ENCODE measurements at places on chromosomes 3 and 15.

- DNase-seq = no peak
Measured at GRCh38 chr3:58082047-58082446, 73.8 kb downstream of the FLNB start.

DNA sequence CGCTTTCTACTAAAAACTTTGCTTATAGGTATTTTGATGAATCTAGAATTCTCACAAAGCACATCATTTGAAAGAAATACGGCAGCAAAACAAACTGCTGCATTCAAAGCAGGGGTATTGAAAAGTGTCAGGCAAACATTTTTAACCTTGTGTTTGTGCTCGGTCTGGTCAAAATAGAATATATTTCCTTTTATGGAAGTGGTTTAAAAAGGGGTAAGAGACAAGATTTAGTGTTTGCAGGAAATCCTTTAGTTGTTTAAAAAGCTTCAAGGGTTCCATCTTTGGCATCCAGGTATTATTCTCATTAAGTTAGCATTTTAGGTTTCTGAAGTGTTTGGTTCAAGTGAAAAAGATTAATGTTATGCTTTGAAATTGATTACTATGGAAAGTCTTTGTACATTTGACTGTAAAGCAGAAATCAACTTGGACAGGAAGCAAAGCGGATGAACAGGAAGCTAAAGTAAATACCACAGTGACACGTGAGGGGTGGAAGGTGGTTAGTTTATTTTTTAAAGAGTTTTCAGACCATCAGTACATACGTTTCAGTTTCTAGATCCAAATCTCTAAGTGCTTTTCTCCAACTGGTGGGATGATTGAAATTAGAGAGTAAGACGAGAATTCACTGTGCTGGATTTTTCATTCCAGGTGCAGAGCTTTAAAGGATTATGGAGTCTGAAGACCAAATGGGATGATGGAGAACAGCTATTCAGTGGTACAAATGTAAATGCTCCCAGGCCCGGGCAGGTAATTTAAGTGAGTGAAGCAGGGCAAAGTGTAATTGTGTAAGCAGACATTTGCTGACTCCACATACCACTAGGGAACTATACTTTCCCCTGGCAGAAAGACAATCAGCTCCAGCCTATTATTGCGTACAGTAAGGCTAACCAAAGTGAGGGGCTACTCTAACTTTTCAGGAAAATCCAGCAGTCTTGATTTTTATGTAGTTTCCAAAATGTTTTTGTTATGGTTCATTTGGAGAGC is 341.8 kb upstream of the TBL1XR1 start:
- DNase-seq = no peak

- no peak for DNase-seq
Measured at GRCh38 chr3:149486726-149487125, 12.2 kb downstream of the TM4SF4 start.

DNA sequence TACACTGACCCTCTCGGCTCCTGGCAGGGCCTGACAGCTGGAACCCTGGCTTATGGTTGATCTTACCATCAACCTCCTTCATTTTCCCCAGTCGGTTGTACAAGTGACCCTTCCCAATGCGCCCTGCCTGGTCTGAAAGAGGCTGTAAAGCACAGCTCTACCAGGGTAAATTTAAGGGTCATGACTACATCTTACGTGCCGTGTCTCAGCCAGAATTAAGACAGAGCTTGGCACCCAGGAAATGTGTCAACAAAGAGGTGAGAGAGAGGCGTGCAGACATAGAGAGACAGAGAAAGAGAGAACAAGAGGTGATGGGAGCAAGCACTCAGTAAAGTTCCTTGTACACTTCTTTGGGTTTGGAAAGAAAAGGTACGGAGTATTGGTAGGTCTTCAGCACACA is 28.8 kb downstream of the HOMER2 start:
- DNase-seq = no peak

DNA sequence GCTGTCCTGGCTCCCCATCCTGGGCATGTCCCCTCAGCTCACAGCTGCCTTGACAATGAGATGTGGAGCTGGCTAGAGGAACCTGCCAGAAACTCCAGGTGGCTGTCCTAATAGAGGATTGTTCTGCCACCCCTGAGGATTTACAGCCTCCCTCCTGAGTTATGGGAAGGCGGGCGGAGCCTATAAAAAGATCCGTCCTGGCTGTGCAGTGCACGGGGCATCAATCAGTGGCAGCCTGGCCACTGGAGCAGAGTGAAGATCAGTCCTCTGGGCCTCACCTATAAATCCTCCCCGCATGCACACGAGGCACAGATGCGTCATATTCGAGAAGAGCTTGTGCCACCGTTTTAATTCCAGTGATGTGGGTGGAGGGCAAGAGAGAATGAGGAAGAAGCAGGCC is 90.0 kb downstream of the MEGF11 start:
- DNase-seq = no peak

- DNase-seq = no peak
Measured at GRCh38 chr3:156744631-156745030, 70.2 kb downstream of the TIPARP start.

GRCh38 chr3:187084126-187084525 is 55.2 kb downstream of the RPL39L start:
- DNase-seq = no peak

- no peak for DNase-seq
Measured at GRCh38 chr3:15276028-15276724, 56.2 kb downstream of the SH3BP5 start.

DNA sequence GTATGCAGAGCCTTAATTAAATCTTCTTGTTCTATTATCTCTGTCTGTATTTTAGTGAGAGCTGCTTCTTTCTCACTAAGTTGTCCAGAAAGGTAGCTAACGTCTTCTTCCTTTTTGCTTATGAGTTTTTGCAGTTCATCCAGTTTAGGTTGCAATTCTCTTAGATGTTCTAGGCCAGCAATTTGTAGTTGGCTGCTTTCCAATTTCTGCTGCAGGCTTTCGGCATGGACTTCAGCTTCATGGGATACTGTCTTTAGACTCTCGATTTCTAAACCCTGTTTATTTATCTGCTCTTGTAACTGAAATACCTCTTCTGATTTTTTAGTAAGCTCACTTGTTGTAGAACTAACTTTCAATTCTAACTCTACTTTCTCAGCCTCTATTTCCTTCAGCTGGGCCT is 35.5 kb upstream of the HCLS1 start:
- no peak for DNase-seq

DNA sequence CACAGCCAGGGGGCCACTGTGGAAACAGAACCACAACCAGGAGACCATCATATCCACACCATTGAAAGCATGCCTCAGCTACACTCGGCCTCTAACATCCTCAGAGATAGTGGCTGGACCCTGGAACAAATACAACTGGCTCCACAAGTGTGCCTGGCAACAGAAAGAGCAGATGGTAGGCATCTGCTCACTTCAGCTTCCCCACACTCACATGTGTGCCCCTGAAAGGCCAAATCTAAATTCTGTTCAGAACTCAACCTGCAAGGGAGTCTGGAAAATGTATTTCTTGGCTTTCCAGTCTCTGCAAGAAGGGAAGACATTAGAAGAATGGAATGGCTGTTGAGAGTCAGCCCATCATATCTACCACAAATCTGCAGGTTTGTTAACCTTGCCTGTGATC is 54.7 kb upstream of the CTNNB1 start:
- DNase-seq = no peak

DNA sequence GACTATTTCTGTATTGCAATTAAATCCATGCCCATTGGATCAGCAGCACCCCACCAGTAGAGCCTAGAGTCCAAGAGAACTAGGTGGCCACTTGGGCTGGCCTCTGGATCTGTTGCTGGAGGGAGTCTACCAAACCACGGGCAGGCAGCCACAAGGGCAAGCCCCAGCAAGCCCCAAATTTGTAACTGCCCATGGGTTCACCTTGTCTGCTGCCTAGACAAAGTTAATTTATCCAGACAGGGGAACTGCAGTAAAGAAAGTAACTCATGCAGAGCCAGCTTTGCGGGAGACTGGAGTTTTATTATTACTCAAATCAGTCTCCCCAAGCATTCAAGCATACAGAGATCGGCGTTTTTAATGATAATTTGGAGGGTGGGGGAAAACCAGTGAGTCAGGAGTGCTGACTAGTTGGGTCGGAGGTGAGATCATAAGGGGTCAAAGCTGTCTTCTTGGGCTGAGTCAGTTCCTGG is 74.0 kb upstream of the TERB2 start:
- no peak for DNase-seq

DNA sequence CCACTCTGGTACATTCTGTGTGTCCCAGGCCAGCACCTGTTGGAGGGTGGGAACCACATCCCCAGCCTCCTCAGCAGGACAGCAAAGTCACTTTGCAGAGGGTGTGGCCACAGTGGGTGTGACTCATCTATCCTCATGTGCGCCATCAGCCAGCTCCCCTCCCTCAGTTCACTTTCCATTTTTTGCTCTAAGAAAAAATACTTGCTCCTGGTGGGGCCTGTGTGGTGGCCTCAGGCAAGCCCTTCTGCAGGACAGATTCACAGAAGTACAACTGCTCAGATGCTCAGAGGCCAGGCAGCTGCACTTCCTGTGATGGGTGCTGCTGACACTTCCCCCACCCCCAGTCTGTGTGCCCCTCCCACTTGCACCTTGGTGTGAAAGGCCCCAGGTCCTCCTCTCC is 78.3 kb upstream of the ALDH1L1 start:
- DNase-seq = no peak

GRCh38 chr3:114213292-114213626 is 24.1 kb downstream of the ZNF80 start:
- no peak for DNase-seq

GRCh38 chr3:25957026-25957425 is 167.1 kb downstream of the OXSM start:
- peak; percentile 26 for DNase-seq

- no peak for DNase-seq
Measured at GRCh38 chr15:51223771-51224229, 114.6 kb downstream of the CYP19A1 start.

DNA sequence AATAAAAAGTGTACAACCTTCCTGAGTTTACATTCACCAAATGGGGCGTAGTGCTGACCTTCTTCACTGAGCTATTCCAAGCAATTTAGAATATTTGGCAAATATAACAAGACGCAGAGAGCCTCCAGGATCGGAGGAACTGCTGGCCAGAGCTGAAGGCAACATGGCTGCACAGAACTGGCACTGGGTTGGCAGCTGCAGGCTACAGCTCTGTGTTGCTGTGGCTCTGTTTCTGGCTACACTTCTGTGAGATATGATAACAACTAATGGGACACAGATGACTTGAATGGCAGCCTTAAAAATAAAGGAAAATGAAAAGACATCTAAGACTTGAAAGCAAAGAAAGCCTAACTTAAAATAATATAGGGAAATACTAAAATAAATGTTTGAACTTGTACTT is 10.8 kb upstream of the SLC6A20 start:
- peak; percentile 28 for DNase-seq

DNA sequence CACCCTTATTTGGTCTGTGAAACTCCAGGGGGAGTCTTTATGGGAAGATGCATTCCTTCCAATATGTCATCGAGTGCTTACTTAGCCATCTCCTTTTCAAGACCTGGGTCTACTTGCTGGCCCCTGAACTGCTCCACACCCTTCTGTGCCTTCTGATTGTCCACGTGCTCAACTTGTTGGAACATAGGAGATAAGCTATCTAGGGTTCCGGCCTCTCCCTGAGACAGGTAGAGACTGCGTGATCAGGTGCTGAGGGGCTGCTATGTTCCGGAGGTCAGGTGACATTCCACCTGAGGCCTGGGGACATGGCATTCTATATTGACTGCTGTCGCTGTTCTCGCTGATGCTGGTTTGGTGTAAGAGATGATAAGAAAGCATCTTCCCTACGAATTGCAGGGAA is 65.6 kb downstream of the ATP1B3 start:
- no peak for DNase-seq

DNA sequence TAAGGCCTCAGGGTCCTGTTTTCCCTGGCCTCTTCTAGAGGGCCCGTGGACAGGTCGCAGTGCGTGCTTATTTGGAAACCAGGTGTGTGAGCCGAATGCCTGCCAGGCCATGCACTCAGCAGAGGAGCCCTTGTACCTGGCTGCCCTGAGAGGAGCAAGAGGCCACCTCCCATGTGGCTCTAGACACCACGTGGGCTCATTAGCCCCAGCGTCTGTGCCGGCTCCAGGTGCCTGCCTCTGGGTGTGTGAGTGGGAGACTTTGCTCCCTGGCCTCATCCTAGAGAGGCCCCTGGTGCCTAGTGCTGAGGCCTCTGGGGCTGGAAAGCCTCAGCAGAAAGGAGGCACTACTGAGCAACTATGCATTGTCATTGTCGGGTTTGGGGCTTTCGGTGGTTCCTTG is 50.4 kb downstream of the KLF13 start:
- DNase-seq = no peak
